Activated CD4-positive, alpha-beta T cell treated with anti-CD3 and anti-CD28 coated beads, Interleukin-2, amount 50 U/mL, for 1 hour (primary cell): ENCODE measurements at places on chromosomes 1 and 21.
A peak's percentile ranks its signal among the peaks of the same experiment; 100 is the strongest.

- no peak for DNase-seq
Observed at GRCh38 chr1:211335522-211336157, 9.0 kb downstream of the TRAF5 start.

GRCh38 chr1:20141001-20141400 is 1.9 kb downstream of the PLA2G2F start:
- DNase-seq = no peak

- DNase-seq = peak; percentile 33
Observed at GRCh38 chr21:33384841-33385331, 18.3 kb upstream of the IFNGR2 start.

DNA sequence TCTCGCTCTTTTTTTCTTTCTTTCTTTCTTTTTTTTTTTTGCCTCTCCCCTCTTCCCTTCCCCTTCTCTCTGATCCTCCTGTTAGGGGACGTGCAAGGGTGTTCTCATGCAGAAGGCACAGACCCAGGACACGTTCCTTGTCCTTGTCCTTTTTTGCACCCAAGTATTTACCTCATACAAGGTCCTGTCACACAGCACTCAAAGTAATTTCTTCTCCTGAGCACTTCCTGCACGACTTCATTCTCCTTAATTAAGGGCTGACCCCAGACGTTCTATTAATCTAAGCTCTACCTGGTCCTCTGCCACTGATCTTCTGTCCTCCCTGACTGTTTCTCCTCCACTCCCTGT is 424 bp upstream of the PCNX2 start:
- no peak for DNase-seq

DNA sequence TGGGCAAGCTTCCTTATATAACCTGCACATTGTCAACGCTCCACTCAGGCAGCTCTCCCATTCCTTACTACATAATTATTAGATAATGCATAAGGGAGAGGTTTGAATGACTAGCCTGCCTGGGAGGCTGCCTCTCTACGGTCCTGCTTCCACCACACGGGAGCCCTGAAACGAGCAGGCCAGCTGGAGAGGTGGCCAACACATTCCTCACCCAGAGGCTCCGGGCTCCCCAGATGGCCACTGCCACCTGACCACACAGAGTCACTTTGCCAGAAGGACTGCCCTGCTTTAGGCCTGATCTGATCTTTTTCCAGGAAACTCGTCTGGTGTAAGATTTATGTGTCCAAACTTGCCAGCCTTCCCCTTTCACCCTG is 27.9 kb downstream of the HIVEP3 start:
- no peak for DNase-seq
